Fibroblast of upper back skin (primary cell): ENCODE measurements at places on chromosomes 6 and 20.
A peak's percentile ranks its signal among the peaks of the same experiment; 100 is the strongest.

DNA sequence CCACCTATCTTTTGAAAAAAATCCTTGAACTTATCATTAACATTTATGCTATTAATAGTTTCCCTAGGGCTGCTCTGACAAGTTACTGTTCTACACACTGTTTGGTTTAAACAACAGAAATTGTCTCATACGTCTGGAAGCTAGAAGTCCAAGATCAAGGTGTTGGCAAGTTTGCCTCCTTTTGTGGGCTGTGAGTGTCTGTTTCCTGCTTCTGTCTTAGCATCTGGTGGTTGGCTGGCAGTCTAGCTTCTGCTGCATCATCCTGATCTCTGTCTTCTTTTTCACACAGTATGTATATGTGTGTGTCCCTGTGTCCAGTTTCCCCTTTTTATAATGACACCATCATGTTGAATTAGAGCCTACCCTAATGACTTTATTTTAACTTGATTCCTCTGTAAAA is 154.8 kb downstream of the RPS12 start:
- peak; percentile 31 for DNase-seq

DNA sequence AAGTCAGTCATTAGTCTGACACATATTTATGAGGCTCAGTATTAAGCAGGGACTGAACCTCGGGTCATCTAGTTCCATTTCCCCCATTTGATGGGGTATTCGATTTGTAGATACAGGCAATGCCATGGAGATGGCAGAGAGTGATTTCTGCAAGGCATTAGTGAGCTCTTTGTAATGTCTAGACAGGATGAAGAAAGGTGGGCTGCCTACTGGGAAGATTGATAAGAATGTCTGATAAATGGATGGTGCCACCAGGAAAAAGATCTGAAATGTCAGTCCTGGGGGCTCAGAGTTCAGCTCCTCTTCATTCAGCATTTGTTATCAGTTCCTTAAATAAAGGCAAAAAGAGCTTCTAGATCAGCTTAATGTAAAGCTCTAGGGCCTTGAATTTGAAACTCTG is 51.4 kb downstream of the HS3ST5 start:
- no peak for DNase-seq

GRCh38 chr6:119148825-119149525 is 70.5 kb upstream of the FAM184A start:
- no peak for DNase-seq

DNA sequence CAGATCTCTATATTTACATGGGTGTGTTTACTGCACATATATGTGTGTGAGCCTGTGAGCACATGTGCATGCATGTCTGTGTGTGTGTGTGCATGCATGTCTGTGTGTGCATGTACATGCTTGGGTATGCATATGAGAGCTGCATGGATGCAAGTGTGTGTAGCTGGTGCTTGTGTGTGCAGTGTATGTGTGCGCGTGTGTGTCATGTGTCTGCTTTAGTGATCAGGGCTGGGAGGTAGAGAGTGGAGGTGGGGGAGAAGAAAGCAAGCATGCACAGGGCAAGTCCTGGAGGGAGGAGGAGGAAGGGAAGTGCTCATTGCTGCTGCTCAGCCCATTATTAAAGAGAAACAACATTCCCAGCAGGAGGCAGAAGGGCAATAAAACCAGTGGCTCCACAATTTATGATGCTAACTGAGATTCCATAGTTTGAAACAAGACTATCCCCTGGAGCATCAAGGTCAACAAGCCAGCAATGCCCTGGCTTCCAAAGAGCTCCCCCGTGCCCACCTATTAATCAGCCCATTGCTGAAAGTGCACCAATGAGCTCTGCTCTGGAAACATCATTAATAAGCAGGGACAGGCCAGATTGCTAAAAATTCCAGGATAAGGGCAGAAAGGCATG is 414.0 kb downstream of the MAFB start:
- no peak for DNase-seq

- no peak for DNase-seq
Observed at GRCh38 chr20:61761453-61762166, 304.1 kb downstream of the TAF4 start.

- DNase-seq, result peak; percentile 19
Observed at GRCh38 chr6:130018744-130019325, 454 bp downstream of the L3MBTL3 start.

DNA sequence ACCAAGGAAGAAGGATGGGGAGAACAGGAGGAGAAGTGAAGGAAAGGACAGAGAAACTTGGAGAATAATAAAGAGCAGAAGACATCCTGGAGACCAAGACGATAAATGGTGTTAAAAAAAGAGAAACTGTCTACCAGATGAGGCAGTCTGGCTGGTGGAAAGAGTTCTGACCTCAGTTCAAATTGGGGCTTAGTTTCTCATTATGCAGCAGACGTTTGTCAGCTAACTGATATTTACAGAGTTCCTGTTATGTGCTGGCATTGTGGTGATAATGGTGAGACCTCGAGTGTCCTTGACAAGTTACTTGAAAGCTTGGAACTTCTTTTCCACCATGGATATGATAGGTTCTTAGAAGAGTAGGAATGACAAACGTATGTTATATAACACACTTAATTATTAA is 142.7 kb downstream of the LRRC1 start:
- no peak for DNase-seq

- peak; percentile 94 for DNase-seq
Observed at GRCh38 chr6:90256698-90257485, 39.8 kb downstream of the BACH2 start.

DNA sequence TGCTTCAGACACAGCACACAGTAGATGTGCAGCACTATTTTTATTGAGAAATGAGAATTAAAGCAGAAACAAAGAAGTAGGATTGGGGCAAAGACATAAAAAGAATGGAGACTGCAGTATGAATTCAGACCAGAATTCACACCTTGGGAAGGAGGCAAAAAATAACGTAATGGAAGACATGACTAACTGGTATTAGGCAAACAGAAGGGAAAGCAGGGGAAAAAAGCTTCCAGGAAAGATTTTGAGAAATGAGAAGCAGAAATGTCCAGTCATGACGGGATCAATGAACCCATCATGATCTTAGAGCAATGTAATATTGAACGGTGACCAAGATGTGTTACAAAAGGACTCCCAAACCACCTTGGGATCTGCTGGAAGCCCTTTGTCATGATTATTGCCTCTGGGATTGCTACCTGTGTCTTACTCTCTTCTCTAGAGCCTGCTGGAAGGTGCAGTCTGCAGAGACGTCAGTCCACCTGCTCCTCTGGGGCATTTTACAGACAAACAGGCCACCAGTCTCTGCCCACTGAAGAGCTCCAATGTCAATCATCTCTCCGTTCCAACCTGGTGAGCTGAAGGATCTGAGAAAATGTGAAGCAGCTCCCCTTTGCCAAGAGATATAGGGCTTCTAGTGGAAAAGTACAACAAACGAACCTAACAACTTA is 8.7 kb downstream of the NUDT3 start:
- no peak for DNase-seq

- DNase-seq, result no peak
Observed at GRCh38 chr6:23268348-23268747, 699.0 kb downstream of the HDGFL1 start.

DNA sequence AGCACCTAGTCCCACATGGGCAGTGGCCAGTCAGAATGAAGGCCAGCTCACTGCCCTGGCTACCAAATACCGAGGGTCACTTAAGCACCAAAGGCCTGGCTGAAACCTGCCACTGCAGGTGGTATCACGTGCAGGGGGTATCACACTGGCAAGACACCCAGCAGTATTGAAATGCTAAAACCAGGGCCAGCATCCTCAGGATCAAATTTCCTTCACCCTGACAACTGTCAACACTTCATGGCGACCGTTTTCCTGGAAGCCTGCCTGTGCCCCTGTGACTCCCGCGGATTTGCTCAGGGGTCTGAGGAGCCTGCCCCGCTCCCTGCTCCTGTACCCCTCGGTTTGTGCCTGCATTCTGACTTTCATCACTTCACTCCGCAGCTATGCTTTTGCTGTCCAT is 151.1 kb downstream of the TTLL2 start:
- DNase-seq, result no peak

DNA sequence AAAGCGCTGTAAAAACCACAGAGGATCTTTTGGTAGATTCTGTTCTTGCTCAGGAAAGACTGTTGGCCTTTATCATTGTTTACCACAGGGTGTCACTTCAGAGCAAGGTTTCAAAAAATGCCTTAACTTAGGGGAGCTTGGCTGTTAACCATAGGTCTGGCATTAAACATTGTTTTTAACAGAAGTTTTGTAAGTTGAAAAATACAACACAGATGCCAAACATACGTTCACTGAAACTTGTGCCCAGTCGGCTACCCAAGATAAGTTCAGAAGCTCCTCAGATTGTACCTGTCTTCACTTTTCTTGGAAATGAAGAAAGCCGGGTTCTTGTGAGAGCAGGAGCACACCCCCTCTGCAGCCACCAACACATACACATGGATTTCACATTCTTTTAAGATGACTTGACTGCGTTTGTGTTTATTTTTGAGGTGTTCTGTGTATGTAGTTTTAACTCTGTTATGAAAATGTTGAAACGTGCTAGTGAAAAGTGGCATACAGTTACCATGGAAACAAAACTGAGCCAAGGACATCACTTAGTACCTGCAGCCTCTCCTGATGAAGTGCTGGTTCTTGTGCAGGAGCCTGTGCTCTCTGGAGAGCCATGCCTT is 64.9 kb downstream of the SYCP2L start:
- DNase-seq, result peak; percentile 65

DNA sequence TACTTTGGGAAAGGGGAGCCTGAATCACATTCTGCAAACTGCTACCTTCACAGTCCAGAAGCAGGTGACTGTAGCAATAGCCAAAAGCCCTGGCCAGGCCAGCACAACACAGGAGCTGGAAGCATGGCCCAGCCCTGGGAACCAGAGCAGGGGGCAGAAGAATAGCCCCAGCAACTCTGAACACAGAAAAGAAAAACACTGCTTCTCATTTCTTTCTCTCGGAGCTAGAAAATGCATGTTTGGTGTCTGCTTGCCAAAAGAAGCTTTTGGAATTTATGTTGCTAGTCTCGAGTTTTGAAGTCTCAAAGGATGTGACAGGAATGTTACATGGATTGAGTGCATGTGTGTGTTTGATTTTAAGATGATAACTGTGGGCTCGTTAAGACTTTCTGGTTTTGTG is 79.8 kb upstream of the SCAF8 start:
- peak; percentile 24 for DNase-seq

- peak; percentile 24 for DNase-seq
Observed at GRCh38 chr6:4817551-4817950, 41.3 kb downstream of the CDYL start.

DNA sequence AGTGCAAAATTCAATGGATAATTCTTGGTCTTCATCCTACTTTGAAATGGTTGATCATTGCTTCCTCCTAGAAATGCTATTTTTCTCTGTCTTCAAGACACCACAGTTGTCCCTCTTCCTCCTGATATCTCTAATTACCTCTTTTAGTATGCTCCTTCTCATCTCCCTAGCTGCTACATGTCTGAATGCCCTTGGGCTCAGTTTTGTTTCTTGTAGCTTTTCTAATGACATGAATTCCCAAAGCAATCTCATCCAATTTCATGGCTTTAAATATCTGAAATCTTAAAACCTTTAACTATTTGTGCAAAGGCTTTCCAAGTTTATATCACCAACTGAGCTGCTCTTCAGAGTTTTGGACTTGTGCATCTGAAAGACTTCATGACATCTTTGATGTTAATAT is 120.2 kb upstream of the RGS17 start:
- DNase-seq, result no peak

GRCh38 chr20:23047738-23048214 is 1.7 kb downstream of the THBD start:
- DNase-seq, result no peak

DNA sequence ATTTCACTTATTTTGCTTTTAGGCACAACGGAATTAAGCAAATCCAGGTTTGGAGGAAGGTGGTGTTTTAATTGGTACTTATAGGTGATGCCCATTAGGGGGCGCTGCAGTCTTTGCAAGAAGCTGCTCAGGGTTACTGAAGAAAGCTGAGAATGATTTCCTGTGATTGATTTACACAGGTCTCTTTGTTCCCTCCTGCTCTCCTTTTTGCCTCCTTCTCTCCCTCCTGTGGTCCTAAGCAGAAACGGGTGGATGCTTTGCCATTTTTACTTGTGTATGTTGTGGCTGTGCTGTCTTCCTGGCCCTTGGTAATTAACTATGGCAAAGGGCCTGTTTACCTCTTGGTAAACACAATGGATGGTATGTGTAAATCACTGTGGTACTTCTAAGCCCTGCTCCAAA is 97.8 kb downstream of the ANKS1A start:
- DNase-seq, result peak; percentile 84

DNA sequence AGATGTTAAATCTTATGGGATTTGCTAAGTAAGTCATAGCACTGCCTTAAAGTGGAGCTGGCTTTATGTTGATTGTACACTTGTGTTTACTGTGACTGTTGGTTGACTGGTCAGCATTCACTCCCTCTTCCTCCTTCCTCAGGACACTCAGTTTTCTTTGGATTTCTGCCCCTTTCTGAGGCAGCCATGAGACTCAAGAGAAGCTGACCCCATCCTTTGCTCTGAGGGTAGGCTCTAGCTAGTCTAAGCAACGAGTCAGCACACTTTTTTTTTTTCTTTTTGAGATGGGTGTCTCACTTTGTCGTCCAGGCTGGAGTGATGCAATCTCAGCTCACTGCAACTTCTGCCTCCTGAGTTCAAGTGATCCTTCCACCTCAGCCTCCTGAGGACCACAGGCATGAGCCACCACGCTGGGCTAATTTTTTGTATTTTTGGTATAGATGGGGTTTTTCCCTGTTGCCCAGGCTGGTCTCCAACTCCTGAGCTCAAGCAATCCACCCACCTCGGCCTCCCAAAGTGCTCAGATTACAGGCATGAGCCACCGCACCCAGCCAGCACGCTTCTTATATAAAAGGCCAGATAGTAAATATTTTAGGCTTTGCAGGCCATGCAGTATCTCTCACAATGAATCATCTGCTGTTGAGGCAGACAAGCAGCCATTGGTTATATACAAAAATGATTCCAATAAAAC is 191.4 kb downstream of the NFATC2 start:
- DNase-seq, result peak; percentile 87
